ENCODE measurements at places on chromosomes 2 and 18. TPM values are rescaled to one million over a fixed set of nuclear protein-coding genes. Genes with fewer than 3 reads are reported as not detected.

GRCh38 chr18:73594749-73595148 lies 552.9 kb downstream of the FBXO15 start:
- no peak for DNase-seq

- DNase-seq = peak; percentile 61
These were observed 13.7 kb downstream of the PDCD1 start for GRCh38 chr2:241844831-241845578.

GRCh38 chr2:182020286-182021070 lies 34.8 kb downstream of the PPP1R1C start:
- DNase-seq = peak; percentile 69

DNA sequence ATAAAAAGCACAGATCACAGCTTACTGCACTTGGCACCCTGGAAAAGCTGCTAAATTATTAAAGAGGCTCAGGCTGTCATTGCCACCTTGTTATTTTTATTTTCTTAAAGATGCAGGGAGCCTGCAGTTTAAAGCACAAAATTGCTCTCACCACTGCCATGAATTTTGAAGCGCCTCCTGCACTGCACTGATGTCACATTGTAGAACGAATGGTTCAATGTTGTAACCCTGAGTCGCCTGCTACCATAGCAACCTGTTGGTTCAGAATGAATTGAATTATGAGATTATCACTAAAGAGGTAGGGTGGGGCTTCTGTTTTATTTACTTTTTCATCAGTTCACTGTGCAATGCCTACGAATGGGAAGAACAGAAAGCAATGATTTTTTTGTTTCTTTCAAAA lies 16.5 kb downstream of the SCG2 start:
- no peak for DNase-seq

SH3BP4 gene
- 113 TPM for total RNA-seq

CYP27C1 gene
- 2.4 TPM for total RNA-seq

DNA sequence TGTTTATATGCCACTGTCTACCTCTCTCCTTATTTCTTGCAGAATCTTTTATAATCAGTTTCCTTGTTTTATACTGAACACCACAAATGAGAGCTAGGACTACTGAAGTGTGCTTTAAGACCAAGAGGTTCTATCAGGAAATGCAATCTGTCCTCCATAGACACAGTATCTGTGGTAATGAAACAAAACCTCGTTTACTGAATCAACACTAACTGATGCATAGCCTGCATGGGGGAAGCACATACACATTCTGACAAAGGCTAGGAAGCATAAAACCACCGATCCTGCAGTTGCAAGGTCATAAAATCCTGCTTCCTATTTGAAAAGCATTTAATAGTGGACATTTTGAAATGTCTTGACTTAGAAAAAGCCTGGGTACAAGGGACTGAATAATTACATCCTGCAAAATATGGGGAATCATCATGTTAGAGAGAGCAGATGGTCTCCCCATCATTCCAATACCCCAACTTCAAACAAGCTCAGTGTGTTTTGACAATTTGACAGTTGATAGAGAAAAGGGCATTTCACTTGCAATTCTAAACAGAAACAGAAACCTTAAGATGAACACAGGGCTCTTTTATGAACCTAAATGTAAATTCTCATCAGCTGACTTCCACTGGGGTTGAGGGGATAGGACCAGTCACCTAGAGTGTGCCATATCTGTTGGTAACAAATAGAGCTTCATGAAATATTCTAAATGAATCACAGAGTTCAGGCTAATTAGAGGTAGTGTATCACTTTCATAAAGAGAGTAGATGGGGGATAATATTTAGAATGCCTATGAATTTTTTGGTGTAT lies 1845.6 kb upstream of the PIK3C3 start:
- DNase-seq = no peak

EFEMP1 gene
- total RNA-seq = 1,564 TPM

- DNase-seq = no peak
These were observed 47.8 kb downstream of the CFAP36 start for GRCh38 chr2:55567298-55567697.

PSMA8 gene
- total RNA-seq = not detected

GRCh38 chr2:105538840-105539239 lies 140.0 kb upstream of the FHL2 start:
- DNase-seq = peak; percentile 3

DNA sequence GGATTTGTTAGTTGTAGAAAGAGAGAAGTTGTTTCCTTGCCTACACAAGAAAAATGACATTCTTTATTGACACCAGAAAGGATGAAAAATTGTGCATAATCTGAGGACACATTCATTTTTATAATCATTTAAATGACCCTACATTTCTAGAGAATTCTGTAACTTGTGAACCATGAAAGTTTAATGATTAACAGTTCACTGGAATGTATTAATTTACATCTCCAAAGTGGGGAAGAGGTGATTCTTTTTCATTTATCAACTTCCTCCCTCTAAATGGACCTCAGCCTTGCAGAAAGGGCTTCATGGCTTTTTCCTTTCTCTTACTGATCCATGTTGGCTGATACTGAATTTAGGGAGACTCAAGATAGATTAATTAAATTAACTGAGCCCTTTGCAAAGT lies 565.2 kb upstream of the LINC00305 start:
- DNase-seq = no peak

DNA sequence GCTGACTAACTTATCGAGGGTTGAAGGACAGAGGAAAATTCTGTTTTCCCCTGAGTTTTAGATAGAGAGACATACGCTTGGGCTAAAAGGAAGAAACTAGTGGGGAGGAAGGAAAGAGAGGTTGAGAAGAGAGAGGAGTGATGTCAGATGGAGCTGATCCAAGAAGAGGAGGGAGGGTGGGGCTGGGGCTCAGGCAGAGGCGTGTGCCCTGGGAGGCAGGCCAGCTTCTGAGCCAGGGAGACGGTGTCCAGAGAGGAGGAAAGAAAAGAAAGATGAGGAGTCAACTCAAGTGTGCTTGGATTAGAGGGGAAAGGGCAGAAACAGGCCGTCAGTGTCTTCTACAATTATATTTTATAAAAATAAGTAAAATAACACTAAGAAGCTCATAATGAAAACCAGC lies 56.2 kb downstream of the EMILIN2 start:
- DNase-seq = peak; percentile 96

- DNase-seq = peak; percentile 89
These were observed 138.9 kb downstream of the DYSF start for GRCh38 chr2:71592181-71592711.

CIDEA gene
- total RNA-seq = not detected

DNA sequence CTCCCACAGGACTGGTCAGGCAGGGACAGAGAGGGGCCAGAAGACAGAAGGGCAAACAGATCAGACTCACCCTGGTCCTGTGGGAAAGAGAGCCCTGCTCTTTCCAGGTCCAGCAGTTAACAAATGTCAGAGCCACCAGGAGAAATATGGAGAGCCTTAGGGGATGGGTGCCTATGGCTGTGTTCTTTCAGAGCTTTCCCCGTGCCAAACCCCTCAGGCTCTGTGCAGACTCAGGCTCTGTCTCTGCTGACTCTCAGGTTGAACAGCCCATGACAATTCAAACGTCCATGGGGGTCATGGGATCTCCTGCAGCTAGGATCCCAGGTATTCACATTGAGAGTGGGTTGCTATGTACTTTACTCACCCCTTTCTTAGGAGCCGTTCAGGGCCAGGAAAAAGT lies 120.8 kb upstream of the ERBB4 start:
- no peak for DNase-seq

GRCh38 chr2:213991453-213992108 lies 419.3 kb upstream of the VWC2L start:
- no peak for DNase-seq

GRCh38 chr2:157228946-157229345 lies 28.6 kb upstream of the GALNT5 start:
- DNase-seq = no peak

- no peak for DNase-seq
These were observed 8.1 kb upstream of the RPIA start for GRCh38 chr2:88683160-88684021.

DNA sequence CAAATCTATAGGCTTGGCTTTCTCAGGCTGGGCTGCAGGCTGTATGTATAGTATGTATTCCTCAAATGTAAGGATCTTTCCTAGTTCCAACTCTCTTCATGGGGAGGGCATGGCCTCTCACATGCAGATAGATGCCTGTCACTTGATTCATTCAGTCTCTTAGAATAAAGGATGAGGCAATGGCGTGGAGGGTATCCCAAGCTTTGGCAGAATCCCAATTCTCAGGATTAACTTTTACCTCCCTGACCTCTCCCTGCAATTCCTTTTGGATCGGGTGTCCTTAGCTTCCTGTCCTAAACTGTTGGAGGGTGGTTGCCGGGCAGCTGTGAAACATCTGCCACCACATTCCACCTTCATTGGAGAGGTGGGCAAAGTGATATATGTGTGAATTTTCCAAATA lies 80.3 kb downstream of the INSIG2 start:
- DNase-seq = no peak

KCNK3 gene
- not detected for total RNA-seq

DNA sequence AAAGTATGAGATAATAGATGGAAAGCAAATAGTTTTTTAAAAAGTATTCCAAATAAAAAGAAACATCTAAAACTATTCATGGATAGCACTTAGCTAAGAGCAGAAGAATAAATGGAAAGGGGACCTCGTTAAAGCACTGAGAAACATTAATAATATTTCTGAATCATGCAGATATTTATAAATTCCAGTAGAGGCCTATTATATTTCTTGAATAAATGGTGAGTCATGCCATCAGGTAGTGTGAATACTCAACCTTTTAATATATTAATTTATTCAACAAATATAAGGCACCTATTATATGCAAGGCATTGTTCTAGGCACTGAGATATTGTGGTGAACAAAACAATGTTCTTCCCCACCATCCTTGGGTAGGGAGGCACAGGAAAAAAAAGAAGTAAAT lies 53.8 kb downstream of the ICA1L start:
- DNase-seq = no peak

GRCh38 chr2:109702250-109702985 lies 88.3 kb downstream of the SOWAHC start:
- DNase-seq = peak; percentile 82

RAB6C gene
- total RNA-seq = not detected

DSG4 gene
- not detected for total RNA-seq

HNMT gene
- 100 TPM for total RNA-seq

CFAP221 gene
- 0.36 TPM for total RNA-seq

FOXI3 gene
- total RNA-seq = not detected

SEMA4F gene
- 7.7 TPM for total RNA-seq

CCDC121 gene
- total RNA-seq = 1.1 TPM

- DNase-seq = no peak
These were observed 39.4 kb downstream of the ACOXL start for GRCh38 chr2:110771547-110772382.

NPC1 gene
- total RNA-seq = 254 TPM

DNA sequence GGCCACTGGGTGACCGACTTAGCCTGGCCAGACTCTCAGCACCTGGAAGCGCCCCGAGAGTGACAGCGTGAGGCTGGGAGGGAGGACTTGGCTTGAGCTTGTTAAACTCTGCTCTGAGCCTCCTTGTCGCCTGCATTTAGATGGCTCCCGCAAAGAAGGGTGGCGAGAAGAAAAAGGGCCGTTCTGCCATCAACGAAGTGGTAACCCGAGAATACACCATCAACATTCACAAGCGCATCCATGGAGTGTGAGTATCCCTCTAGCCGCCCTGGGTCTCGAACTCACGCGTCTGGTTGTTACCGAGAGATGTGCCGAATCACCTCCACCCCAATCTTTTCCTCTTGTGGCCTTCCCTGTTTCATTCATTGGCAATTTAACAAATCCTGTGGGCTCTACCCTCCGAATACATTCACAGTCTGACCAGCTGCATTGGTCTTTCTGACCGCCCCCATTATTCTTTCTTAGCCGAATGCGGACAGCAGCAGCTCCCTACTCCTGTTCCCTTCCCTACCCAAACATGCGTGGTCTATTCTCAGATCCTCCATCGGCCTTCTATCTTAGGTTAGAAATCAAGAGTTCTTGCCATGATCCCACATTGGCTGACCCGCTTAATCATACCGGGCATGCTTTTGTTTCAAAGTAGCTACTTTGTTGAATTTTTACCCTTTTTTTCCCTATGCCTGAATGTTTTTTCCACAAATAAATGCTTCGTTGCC lies 631 bp downstream of the RPL31 start:
- DNase-seq = no peak

DNA sequence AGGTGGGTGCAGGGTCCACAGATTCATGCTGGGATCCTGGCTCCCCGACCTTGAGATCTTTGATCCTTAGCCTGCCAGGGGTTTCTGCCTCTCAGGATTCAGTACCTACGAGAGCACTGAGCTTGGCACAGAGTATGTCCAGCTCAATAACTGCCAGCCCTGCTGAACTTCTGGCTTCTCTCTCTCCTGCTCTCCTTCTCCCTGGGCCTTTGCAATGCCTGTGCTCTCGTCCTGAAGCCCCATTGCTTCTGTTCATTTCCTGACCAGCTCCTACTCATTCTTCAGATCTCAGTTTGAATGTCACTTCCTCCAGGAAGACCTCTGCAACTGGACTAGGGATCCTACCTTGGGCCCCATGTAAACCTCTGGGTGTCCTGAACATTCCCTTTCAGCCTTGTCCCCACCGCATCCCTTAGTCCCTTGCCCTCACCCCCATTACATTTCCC lies 113.8 kb upstream of the HAAO start:
- DNase-seq = no peak

CENPO gene
- total RNA-seq = 8.0 TPM

DNA sequence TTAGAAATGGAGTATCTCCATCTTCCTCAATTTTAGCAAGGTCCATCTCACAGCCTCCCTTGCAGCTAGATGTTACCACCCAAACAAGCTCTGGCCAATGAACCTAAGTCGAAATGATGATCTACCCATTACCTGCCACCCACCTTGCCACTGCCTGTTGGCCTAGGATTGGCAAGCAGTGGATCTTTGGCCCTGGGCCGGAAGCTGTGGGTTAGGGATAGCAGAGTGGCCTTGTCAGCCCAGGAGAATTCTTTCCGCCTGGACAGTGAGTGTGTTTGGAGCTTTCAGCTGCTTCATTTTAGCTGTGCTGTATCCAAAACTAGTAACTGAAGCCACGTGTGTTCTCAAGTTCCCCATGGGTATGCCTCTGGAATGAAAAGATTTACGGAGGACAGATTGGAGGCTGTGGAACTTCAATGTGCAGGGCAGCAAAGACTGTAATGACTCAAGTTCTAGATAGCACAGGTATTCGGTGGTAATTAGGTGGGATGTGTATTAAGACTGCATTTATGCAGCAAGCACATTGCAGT lies 7.7 kb upstream of the PARD6G start:
- no peak for DNase-seq

- peak; percentile 67 for DNase-seq
These were observed 7.3 kb downstream of the ZNF516 start for GRCh38 chr18:76487782-76488181.

- DNase-seq = peak; percentile 58
These were observed 522 bp upstream of the SRD5A2 start for GRCh38 chr2:31581124-31581795.

POTEF gene
- 0.29 TPM for total RNA-seq

- DNase-seq = peak; percentile 23
These were observed 290.8 kb downstream of the KCNS3 start for GRCh38 chr2:18169121-18169892.

DNA sequence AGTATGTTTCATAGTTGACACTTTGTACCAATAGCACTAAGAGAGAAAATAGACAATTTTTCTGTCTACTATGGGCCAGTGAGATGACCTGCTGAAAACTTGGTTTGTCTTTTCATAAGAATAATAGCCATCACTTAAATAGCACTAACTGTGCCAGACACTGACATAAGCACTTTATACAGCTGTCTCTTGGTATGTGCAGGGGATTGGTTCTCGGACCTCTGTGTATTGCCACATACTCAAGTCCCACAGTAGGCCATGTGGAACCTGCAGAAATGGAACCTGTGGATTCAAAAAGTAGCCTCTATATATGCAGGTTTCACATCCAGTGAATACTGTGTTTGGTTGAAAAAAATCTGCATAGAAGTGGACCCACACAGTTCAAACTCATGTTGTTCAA lies 126.7 kb downstream of the XRCC5 start:
- DNase-seq = no peak
